Nucleus accumbens (tissue), 56 donors: ENCODE measurements at places on chromosomes 3 and 15.

- DNase-seq = no peak
Observed at GRCh38 chr15:38058596-38059075, 124.2 kb downstream of the TMCO5A start.

GRCh38 chr3:37924453-37924852 lies 62.8 kb downstream of the CTDSPL start:
- no peak for DNase-seq

DNA sequence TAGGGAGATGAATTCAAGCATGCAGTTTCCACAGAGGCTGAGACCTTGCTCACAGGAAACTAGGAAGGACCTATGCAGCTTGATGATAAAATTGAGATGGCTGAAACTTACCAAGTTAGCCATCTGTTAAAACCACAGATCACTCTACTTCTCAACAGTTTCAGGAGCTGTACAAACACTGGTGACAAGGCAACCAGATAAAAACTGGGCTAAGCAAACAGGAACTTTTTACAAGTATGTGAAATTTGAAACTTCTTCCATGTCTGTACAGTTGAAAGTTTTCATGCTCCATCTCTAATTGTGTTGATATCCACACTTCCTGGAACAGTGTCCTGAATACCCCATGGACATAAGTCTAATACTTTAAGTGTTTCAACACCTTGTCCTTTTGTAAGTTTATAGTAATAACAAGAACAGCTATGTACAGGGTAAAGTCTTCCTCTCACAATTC lies 78.2 kb downstream of the FAIM start:
- no peak for DNase-seq

- DNase-seq = no peak
Observed at GRCh38 chr15:80985981-80986380, 3.6 kb downstream of the MESD start.

- peak; percentile 42 for DNase-seq
Observed at GRCh38 chr15:32671339-32672325, 30.1 kb downstream of the SCG5 start.

- no peak for DNase-seq
Observed at GRCh38 chr3:18806633-18807032, 341.7 kb upstream of the KCNH8 start.

DNA sequence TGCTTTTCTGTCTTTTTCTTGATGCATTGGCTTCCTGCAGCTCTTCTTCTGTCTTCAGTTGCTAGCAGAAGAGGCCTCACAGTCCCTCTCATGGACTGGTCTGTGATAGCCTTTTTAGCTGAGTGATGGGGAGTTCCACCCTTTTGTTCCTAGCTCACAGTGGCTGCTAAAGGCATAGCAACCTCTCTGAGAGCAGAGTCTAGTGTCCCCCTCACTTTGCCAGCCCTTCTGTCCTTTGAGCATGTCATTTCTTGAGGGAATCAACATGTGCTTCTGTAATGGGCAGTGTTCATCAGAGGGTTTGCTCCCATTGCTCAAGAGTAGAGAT lies 44.4 kb downstream of the GAP43 start:
- no peak for DNase-seq

- no peak for DNase-seq
Observed at GRCh38 chr3:355622-356021, 159.1 kb downstream of the CHL1 start.

GRCh38 chr3:86958534-86958933 lies 32.4 kb downstream of the VGLL3 start:
- DNase-seq = no peak

GRCh38 chr3:124126436-124127023 lies 134.6 kb upstream of the ROPN1 start:
- DNase-seq = no peak

GRCh38 chr3:18345015-18345367 lies 80.1 kb downstream of the SATB1 start:
- no peak for DNase-seq

DNA sequence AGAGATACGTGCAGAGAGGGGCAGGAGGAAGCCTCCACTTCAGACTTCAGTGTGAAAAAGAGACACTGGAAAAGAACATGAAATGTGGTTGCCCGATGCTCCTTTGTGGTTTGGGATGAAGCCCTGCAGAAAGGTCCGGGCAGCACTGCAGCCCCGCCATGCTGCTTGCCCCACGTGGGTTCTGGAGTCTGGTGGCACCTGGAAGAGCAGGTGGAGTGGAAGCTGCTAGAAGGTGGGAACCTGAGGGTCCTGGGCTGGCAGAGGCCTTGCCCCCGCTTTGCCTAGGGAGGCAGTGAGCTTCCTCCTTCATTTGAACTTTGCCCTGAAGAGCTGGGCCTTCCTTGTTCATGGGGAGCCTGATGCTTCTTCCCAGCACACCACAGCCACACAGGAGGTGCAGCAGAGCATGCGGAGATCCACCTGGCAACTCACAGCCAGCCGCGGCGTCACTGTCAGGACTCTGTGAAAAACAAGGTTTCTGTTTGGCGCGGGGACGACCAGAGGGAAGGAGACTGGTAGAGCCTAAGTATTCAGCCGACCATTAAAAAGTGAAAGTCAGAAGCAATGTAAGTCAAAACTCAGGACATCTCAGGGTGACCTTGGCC lies 59.0 kb downstream of the APBA2 start:
- DNase-seq = no peak

DNA sequence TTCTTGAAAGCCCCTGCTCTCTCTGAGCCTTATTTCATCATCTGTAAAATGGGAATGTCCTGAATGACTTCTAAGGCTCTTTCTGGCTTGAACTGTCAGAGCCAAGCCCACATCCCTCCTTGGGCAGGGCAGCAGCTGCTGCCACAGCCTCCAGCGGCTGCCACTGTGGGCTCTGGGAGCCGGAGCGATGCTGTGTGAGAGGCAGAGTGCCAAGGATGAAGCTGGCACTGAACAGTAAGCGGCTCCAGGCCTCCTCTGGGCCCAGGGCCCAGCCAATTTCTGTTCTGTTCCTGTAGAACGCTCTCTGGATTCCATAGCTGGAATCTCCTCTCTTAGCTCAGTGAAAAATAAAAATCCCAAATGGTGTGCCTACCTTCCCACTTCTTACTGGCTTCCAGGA lies 4.4 kb downstream of the CPLX3 start:
- DNase-seq = peak; percentile 63

GRCh38 chr3:138351916-138352550 lies 3.7 kb downstream of the MRAS start:
- DNase-seq = no peak

DNA sequence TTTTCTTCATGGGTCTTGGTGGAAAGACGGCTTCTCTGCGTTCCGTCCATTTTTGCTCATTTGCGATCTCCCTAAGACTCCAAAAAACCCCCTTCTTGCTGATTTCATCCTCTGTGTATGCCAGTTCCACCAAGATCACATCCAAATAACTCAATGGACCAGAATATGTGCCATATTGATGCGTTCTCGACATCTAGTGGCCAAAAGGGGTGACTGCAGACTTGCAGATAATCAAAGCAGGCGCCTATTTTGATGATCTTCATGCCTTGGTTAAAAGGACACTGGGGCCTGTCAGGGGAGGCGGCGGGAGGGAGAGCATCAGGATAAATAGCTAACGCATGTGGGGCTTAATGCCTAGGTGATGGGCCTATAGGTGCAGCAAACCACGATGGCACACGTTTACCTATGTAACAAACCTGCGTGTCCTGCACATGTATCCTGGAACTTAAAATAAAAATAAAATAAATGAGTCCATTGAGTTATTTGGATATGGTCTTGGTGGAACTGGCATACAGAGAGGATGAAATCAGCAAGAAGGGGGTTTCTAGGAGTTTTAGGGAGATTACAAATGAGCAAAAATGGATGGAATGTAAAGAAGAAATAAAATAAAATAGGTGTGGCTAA lies 104.2 kb upstream of the RAD18 start:
- no peak for DNase-seq

GRCh38 chr3:144129536-144130214 lies 158.1 kb downstream of the DIPK2A start:
- DNase-seq = no peak

GRCh38 chr3:158659454-158660237 lies 12.8 kb downstream of the LXN start:
- peak; percentile 39 for DNase-seq

DNA sequence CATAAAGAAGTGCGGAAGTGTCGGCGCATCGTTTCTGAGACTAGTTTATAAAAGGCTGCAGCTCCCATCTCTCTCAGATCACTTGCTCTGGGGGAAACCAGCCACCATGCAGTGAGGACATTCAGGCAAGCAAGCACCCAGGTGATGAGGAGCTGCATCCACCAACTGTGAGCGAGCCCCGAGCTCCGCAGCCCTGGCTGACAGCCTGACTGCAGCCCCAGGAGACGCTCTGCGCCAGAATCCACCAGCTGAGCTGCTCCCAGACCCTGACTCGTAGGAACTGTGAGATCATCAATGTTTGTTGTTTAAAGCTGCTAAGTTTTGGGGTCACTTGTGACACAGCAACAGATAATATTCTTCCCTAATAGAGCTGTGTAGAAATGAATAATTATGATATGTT lies 5.0 kb upstream of the TM2D3 start:
- DNase-seq = no peak

DNA sequence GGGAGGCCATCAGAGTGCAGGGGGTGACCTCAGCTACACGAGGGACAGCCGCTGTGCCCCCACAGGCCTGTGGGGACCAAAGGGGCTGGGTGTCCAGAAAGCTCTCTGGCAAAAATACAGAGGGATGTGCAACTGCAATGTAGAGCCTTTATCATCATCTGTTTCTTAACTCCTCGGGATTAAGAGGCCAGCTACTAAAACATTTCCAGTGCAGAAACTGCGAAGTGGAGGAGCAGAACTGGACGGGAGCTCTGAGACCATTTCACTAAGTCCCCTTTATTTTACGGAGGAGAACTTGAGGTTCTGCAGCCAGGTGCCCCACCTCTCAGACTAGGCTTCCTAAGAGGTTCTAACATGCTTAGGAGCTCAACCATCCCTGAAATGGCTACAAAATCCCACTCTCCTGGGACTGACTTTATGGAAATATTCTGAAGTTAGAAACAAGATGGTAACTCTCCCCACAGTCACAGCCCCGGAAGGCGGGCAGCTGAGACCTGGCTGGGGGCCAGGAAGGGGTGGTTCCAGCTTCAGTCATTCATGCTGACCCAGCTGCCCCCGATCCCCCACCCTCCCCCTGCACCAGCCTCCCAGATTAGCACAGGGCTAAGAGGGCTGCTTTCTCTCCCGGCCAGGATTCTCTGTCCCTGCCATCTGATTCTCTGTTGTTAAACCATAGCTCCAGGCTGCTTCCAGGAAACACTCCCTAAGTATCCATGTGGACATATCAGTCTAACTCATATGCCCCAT lies 40.3 kb downstream of the UMPS start:
- no peak for DNase-seq

DNA sequence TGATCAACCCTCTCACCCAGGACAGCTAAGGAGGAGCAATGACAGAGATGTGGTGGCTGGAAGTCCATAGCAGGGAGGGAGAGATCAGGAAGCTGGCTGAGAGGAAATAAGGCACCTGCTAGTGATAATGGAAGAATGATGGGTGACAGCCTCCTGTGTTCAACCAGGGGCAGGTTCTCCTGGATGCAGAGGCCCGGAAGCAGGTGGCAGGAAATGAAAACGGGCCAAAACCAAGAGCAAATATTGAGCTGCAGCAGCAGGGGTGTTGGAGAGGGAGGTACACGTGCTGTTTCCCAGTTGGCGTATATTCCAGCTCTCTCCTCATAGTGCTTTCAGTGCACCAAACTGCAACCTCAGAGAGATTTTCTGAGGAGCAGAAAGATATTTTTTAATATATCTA lies 213.4 kb upstream of the TBL1XR1 start:
- DNase-seq = no peak
